ENCODE measurements at places on chromosomes 1 and 21.

GRCh38 chr1:160346958-160347357 lies 3.8 kb downstream of the NCSTN start:
- no peak for DNase-seq

GRCh38 chr1:23566304-23566703 lies 7.0 kb upstream of the ID3 start:
- no peak for DNase-seq

DNA sequence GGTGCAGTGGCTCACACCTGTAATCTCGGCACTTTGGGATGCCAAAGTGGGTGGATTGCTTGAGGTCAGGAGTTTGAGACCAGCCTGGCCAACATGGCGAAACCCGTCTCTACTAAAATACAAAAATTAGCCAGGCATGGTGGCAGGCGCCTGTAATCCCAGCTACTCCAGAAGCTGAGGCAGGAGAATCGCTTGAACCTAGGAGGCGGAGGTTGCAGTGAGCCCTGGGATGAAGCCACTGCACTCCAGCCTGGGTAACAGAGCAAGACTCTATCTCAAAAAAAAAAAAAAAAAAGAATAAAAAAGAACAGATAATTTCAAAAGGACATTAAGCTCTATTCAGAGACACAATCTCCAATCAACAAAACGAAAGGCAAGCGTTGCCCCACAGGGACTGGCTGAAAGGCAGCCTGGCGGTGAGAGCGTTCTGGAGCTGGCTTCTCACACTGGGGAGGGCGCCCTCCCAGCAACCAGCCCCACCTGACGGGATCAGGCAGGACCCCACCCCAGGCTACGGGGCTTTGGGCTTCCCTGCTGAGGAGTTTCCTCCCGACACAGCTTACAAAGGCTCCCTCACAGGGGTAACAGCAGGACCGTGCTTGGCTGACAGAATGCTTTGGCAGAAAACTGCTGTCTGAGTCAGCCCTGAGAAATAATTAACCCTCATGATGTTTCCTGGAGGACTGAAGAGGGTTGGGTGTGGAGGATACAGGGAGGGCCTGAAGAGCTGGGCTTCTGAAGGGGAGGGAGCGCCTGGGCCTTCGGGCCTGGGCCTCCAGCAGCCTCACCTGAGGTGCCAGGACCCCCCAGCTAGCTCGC lies 31.1 kb upstream of the SRP9 start:
- peak; percentile 5 for DNase-seq

GRCh38 chr1:241488739-241489138 lies 30.8 kb downstream of the FH start:
- DNase-seq: no peak

DNA sequence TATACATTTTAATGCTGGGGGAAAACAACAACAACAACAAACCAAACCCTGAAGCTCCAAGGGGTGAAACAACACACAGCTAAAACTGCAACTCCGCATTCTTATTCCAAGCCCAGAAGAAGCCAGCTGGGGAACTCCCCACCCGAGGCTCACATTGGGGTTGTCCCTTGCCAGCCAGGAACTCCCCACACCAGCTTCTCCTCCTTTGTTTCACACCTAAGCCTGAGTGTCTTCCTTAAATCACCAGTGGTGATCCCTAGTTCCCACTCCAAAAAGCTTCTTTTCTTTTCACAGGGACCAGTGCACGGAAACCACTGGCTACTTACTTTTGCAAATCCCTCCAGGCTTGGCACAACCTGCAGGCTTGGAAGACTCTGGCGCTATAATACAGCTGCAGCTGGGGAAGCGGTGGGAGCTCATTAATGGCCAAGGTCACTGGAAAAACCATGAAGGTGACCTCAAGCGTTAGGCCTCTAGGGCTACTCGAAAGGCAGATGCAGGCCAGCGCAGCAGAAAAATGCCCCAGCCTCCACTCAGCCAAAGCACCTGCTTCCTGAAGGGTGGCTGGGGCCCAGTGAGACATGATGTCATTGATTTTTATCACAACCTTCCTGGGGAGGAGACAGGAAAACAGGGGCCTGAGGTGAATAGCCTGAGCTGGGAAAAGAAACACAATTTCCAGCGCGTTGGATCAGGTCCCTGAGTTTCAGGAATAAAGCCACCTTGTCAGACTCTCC lies 40.1 kb downstream of the TLR5 start:
- DNase-seq: no peak

DNA sequence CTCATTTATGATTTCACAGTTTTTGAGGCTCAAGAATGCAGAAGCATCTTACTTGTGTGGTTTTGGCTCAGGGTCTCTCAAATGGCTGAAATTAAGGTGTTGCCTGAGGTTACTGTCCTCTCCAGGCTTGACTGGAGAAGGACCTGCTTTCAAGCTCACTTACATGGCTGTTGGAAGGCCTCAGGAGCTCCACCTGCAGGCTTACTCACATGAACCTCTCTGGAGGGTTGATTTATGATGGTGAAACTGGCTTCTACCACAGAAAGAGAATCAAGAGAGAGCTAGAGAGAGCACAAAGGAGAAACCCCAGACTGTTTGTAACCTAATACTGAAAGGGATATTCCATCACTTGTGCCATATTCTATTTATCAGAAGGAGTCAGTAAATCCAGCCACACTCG lies 6.2 kb upstream of the KCNK2 start:
- no peak for DNase-seq

- no peak for DNase-seq
Observed at GRCh38 chr1:226086776-226087175, 24.3 kb downstream of the H3-3A start.

- no peak for DNase-seq
Observed at GRCh38 chr1:160197231-160197630, 6.9 kb downstream of the CASQ1 start.

DNA sequence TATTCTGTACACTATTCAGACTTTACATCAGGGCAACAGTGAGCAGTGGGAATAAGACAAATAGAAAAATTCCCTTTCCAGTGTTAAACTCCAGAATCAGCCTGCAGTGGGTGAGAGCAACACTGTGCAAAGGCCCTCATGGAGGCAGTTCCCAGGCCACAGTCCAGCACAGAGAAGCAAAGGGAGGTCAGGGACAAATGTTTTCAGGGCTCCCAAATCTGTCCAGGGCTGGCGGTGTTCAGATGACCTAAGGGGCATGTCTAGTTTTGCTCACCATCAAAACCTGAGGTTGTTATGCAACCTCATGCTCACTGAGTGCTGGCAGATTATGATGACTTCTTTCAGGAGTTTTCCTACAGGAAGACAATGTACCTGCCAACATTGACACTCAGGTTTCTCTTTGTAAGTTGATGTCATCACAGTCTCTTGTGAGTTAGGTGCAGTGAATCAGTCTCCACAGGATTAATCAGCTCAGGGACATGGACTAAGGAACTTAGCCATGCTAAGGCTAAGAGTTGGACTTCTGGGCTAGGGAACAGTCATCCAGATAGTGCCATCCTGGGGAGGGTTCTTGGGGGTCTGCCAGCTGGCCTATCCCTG lies 3.6 kb upstream of the LCE5A start:
- DNase-seq: no peak

DNA sequence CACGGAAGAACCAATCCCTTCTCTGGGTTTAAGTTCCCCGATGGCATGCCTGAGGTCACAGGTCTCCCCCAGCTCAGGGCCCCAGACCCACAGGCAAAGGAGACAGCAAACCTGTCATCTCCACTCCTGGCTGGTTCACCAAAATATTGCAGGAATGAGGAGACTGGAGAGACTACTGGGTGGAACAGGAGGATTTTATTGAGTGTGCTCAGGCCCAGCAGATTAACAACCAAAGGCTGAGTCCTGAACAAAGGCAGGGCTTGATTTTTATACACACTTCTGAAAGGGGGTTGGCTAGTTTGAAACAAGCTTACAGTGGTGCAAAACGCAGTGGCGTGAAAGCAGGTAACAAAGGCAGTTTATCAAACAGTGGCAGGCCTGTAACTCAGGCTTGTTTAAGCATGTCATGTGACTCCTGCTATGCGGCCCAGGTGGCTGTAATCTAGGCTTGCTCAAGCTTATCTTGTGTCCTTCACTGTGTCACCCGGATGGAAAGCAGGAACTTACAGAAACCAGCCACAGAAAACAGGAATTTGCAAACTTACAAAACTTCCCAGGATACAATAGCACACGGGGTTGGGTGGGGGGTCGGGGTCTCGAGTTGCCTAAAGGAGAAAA lies 27.4 kb upstream of the KCNJ15 start:
- no peak for DNase-seq

- DNase-seq: no peak
Observed at GRCh38 chr1:229087339-229087738, 183.6 kb upstream of the RAB4A start.

DNA sequence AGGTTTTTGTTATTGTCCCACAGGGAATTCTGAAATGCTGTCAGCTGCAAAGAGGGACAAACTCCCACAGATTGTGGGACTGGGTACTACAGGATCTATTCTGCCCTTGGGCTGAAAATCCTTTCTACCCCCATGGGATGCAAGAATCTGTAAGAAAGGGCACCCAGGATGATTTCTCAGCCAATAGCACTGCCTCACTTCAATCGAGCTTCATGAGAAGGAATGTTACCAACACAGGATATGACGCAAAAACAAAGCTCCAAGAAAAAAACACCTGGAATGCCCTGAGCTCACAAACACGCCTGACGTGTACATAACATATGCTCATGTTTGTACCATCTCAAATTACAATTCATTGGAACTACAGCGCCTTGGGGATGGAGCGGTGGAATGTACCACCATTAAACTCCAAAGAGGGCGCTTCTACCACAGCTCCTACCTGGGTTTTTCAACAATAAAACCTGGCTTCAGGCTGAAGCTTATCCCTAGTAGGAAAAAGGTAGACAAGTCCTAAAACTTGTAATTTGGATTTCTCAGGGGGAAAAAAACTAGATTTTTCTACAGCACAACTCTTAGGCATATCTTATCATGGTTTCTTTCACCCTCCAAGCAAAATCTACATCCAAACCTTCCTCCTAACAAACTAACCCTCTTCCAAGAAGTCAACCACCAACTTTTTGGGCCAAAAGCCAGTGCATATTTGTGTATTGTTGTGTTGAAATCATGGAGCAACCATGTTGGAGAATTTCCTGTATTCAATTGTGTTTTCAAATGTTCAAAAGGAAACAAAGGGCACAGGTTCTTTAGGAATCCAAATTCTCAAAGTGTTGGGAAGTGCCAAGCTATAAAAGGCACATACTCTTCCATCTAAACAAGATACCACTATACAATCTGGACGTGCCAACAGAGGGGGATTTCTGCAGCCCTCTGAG lies 78.9 kb downstream of the TGFBR3 start:
- DNase-seq: peak; percentile 49

DNA sequence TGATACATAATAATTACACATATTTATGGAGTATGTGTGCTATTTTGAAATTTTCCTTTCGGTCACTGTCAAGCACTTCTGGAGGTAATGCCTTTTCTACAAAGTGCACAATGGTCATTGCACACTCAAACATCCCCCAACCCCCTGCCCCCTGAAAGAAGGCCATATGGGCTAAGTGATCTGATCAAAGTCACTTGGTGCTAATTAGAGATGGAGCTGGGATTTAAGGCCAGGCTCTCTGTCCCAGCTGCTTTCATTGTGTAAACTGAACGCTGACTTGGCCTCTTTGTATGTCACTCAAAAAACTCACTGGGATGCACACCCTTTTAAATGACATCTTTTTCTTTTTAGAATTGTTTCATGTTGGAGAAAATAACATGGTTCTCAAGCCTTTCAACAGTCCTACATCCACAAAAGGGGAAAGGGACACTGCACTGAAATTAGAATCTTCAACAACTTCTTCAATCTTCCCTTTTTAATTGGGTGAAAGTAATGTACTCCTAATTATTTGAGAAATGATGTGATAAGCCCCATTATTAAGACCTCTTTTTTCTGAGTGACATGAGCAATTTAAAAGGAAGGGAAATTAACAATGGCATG lies 149.2 kb downstream of the ST6GALNAC5 start:
- DNase-seq: no peak

DNA sequence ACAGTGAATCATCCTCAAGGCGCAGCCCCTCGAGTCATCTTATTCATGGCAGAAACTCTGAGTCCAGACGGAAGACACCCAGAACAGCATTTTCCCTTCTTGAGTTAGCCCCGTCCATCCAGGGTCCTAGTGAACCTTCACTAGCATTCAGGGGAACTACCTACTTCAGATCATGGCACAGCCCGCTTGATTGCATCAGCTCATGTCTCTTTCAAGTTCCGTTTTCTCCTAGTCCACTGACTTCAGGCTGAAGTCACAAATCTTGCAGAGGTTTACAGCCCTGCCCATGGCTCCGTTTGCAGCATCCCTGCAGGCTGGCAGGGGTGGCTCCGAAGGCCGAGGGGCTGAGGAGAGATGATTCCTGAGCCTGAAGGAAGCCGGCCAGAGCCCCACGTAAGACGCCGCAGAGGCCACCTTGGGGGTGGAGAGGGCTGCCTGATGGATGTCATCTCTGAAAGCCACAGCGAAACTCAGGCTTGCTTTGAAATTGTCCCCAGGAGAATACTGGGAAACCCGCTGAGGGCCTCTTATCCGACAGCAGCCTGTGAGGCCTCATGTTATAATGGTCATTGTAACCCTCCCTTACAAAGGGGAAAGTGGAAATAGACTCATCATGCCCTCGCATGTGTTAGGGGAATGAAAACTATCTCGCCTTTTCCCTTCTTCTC lies 310.2 kb upstream of the AJAP1 start:
- no peak for DNase-seq

DNA sequence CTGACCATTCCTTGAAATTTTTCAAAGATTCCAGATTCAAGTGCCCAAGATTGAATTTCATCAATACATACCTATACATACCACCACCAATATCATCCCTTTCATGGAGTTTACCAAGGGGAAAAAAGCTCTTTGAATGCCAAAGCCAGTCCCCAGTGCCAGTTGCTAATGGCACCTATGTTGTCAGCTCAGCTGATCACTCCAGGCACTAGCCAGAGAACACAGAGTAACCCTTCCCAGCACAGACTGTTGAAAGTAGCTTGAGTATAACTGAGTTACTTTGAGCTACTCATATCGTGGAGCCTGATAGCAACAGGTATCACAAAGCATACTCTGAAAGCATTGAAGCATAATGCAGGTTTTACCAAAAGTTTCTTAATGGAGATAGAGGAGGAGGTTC lies 133.9 kb upstream of the NFIA start:
- no peak for DNase-seq

GRCh38 chr21:43274022-43274945 lies 105.5 kb downstream of the CRYAA start:
- DNase-seq: no peak

- DNase-seq: no peak
Observed at GRCh38 chr1:218872026-218872425, 301.7 kb upstream of the LYPLAL1 start.

DNA sequence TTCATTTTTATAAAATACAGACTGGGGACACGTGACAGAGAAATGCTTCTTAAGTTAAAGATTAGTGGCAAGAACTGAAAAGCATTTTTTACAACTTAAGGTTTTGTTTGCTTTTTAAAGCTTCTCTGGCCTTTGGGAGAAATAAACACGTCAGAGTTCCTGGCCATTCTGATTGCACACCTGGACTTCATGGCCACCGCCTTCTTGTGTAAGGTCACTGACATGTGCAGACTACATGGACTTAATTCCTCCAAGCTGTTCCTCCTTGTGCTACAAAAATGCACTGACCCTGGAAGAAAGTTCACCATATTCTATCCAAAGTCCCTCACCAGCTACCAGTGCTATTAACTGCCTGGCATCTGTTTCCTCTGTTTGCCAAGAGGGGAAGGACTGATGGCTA lies 56.1 kb downstream of the GADD45A start:
- no peak for DNase-seq

Measured in NCI-H526 treated with DMSO at 0.1 percent for 48 hours (cell line).